DMS153 (cell line): ENCODE measurements at places on chromosomes 2 and 18.

DNA sequence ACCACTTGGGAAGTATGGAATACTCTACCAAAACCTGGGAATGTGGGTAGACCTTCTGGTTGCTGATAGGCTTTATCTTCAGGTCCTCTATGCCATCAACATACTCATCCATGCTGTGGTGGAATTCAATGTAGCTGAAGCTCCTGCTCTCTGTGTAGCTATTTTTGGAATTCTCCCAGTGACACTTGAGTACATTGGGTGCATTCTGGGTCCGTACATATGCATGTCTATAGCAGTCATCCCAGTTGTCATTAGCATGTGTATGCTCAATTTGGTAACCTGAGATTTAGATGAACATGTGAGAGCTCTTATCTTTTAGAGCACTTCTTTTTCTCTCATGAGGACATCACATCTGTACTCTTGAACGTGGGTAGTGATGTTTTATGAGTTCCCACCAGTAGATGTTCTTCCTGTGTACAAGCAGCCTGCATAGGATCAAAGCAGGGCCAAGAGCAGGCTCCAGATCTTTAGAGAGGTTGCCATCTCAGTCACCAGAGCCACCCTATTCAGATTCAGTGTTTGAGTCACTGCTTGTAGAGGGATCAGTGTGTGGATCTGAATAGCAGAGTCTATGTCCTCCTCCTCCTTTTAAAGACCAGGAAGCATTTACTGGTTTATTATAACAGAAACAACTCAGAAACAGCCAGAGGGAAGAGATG, 65.9 kb downstream of the MGAT5 start:
- no peak for DNase-seq

DNA sequence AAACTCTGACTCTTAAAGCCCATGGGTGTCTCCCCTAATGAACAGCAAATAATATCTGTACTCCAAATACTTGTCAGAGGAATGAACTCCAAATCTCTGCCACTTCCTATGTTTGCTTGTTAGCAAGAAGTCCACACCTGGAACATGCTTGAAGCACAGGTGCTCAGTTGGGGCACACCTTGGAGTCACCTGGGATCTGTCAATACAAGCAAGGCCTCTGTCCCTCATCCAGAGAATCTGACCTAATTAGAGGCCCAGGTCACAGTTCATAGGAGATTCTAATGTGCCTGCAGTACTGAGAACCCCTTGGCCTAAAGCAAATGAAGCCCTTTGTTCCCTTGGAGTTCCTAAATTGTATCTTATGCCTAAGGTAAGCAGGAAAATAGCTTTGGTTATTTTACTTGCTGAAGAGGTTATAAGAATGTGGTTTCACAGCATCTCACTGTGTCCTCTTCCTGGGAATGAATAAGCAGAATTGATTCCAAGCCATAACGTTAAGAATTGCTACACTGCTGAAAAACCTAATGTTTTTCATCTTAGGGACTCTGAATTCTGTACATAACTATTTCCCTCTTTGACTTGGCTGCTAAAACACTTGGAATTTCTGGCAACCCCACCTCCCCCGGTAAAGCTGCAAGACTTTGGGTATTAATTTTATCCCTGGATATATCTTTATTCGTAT, 113.4 kb downstream of the PIEZO2 start:
- DNase-seq, result no peak

- DNase-seq, result no peak
Measured at GRCh38 chr18:26556573-26556972, 8.2 kb upstream of the KCTD1 start.

DNA sequence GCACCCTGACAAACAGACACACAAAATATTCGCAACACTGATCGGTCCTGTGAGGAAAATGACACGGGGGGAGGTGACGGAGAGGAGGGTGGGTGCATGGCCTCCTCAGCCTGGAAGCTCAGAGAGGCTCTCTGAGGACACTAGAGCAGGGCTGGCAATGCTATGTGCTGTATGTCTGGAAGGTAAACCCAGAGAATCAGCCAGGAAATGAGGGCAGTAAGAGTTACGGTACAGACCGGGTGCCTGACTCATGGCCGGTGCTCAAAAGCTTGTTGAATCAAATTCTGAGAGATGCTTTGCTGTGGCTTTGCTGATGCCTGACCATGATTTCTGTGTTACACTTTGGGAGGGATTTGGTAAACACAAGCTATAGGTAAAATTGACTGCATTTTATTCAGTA, 81.9 kb downstream of the CCDC93 start:
- DNase-seq, result no peak
